ENCODE measurements at places on chromosomes 4 and X.
A peak's percentile ranks its signal among the peaks of the same experiment; 100 is the strongest.

- DNase-seq = no peak
Measured at GRCh38 chr4:183670960-183671555, 12.0 kb downstream of the TRAPPC11 start.

GRCh38 chr4:108210989-108211835 is 42.5 kb upstream of the LEF1 start:
- DNase-seq = no peak

GRCh38 chr4:169765835-169766234 is 8.1 kb upstream of the HPF1 start:
- no peak for DNase-seq

GRCh38 chrX:140190441-140191108 is 225.3 kb upstream of the CXorf66 start:
- DNase-seq = no peak

GRCh38 chr4:37675587-37676290 is 10.4 kb downstream of the RELL1 start:
- DNase-seq = no peak

GRCh38 chr4:153222707-153223426 is 18.6 kb downstream of the TRIM2 start:
- peak; percentile 78 for DNase-seq

DNA sequence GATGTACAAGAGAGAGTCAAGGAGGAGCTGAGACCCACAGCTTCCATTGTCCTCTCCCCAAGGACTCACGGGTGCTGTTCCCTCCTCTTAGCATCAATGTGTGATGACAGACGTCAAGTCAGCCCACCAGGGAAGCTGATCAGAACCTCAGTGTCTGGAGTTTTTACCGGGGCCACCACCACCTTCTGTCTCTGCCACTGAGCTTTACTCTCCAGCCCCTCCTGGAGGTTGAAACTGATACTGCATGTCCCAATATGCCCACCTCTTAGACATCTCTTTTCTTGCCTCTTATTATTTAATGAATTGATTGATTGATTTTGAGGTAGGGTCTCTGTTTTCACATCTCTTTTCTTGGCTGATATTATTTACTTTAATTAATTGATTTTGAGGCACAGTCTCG is 10.3 kb upstream of the AKAP17A start:
- DNase-seq = no peak

DNA sequence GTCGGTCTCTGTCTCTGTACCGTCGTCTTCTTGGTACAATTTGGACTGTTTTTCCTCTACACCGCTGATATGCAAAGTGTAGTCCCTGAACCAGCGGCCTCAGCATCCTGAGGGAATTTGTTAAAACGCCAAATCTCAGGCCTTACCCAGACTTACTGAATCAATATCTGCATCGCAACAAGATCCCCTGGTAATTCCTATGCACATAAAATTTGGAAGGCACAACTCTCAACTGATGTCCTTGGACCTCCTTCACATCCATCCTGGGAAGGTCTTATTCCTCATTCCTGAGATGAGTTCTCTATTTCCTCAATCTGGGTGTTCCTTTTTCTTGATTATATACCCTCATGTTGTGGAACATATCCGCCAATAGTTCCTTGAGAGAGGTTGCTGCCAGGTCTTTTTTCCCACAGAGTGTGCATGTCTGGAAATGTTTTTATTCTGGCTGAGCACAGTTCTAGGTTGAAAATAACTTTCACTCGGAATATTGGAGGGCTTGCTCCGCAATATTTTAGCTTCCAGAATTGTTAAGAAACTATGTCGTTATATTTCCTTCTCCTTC is 738 bp upstream of the HPF1 start:
- DNase-seq = no peak

- DNase-seq = no peak
Measured at GRCh38 chr4:161894493-161895167, 269.2 kb downstream of the FSTL5 start.

DNA sequence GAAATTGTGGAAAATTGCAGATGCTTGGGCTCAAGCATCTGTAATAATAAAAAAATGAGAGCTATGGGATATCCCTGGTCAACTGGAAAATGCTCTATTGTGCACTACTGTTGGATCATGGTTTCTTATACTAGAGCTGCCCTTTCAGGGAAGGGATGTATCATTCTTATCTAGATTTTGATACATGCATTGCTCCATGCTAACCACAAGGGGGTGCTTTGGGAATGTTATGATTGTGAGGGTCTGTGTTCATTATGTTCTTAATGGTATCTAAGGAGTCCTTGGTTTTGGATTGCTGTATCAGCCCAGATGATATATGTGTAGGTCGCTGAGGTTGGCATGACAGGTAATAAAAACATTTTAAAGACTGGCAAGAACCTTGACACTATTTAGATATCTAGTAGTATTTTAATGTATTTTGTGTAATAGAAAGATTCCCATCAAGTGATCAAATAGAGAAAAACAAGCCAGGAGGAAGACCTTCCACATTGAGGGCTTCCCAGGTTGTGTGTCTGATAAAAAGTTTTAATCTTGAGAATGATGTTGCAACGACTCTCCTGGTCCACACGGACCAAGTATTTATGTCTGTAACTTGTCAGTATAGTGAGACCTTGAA is 49.2 kb upstream of the TLR2 start:
- no peak for DNase-seq

GRCh38 chrX:150405006-150405405 is 41.9 kb downstream of the MAMLD1 start:
- DNase-seq = no peak

- no peak for DNase-seq
Measured at GRCh38 chr4:69818060-69818639, 41.8 kb downstream of the SULT1E1 start.

DNA sequence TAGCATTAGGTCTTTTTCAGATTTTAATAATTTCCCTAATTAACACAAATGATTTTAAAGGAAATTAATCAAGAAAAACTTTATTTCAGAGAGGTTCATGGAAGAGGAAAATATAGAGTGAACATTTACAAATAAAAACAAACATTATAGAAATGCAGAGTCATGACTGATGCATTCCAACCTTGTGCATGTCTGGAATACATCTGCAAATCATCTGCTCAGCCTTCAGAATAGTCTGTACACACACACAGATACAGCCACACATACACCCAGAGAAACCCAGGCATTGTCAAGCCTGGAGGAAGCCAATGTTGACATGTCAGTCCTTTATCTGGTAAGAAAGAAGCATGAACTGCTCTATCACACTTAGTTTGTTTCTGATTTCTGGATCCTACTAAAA is 61.3 kb upstream of the NFKB1 start:
- DNase-seq = peak; percentile 2

- no peak for DNase-seq
Measured at GRCh38 chr4:79425586-79425985, 17.6 kb upstream of the GK2 start.

DNA sequence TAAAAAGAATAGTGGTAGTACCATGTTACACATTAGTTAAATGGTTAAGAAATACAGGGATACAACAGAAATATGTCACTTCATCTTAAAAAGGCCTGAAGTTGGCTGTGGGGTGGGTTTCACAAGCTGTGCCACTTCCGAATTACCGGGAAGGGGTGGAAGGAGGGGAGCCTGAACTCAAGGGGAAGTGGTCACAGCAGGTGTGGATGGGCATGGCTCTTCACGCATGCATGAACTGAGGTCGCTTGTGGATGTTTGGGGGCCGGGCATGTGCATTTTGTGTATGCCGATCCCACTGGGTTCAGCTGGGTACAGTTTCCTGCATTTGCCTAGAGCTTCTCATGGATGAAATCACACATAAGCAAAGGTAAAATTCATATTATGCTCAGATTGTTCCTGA is 64.9 kb downstream of the CLCN4 start:
- no peak for DNase-seq

DNA sequence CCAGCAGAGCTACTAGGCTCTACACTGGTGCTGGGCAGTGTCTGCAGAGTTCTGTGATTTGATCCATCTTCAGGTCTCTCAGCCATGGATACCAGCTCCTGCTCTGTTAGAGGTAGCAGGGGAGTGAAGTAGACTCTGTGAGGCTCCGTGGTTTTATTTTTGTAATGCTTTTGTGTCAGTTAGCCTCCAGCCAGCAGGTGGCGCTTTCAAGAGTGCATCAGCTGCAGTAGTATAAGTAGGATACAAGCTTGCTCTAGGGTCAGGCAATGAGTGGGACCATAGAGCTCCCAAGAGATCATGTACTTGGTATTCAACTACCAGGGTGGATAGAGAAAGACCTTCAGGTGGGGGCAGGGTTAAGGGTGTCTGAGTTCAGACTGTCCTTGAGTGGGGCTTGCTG is 362.5 kb upstream of the TRAM1L1 start:
- DNase-seq = no peak

Data from hippocampal formation (tissue), 2 donors.